ENCODE measurements at places on chromosomes 4 and X.

GRCh38 chr4:142402900-142403299 is 443.2 kb downstream of the INPP4B start:
- no peak for DNase-seq

GRCh38 chr4:186762865-186763264 is 39.2 kb upstream of the FAT1 start:
- no peak for DNase-seq

- DNase-seq: no peak
These were observed 58.1 kb downstream of the FAM114A1 start for GRCh38 chr4:38925492-38926413.

DNA sequence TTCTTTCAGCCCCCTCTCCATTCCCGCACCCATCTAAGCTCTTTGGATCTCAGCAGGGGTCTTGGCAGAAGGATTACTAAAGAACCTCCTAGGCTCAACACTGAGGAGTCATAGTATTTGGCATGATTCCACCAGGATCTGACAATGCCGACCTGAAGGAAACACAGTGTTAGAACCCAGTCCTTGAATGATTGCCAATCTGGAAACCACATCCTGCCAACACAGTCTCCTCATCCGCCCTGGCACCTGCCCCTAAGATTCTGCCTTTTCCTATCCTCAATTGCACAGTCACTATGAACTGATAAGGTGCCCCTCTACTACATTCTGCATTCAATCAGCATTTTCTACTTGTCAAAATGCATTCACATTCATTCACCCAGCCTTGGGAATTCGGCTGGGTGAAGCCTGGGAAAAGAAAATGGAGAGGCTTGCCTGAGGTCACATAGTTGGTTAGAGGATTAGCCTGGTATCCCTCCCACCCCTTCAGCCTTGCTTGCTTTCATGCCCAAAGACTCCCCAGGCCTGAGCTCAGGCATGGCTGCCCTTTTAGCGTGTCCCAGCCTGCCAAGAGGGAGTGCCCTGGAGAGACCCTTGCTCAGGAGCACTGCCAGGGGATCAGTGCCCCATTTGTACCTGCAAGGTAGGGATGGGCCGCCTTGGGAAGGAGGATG is 2.2 kb upstream of the CLDN2 start:
- no peak for DNase-seq

DNA sequence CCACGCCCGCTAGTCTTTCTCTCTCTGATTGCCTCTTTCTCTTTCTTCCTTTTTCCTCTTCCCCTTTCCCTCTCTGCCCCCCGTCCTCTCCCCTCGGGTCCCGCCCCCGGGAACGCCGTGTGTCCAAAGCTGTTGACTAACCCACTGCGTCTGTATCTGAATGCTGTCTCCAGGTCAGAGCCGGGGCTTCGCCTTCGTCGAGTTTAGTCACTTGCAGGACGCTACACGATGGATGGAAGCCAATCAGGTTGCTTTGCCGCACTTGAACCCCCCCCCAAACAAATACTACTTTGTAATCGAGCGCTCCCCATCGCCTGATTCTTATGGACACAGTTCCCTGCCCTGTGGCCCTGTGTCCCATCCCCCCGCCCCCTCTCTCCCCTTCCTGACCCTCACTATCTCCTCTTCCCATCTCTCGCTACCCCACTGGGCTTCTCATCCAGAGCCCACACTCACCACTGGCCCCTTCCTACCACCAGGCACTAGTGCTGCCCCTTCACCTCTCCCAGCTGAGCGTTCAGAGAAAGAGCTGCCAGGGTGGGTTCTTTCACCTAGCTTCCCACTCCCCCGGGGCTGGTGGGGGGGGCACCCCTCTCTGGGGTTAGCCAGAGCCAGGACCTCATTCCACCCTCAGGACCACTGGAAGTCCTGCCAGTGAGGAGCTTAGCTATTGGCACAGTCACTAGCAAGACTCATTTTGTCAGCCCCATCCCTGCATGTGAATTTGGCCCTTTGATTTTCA is 18.6 kb upstream of the UBA1 start:
- no peak for DNase-seq

- no peak for DNase-seq
These were observed 205.4 kb upstream of the RPS6KA3 start for GRCh38 chrX:20472148-20472547.

- no peak for DNase-seq
These were observed 104.6 kb downstream of the PHEX start for GRCh38 chrX:22136711-22137110.

DNA sequence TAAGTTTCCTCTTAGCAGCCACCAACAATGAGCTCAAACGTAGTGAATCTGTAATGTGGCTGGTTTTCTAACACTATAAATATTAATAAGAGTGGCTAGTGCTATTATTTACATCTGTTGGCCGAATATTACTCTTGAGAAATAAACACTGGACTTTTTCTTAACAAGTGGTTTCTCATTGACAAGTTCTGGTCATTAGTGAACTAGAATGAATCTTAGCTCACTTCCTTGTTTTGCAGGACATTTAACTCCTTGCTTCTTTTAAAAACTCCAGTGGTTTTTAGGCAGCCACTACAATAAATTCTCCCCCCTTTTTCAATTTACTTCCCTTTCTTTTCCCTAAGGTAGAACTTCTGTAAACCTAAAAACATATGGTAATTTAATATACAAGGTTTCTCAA is 177.2 kb downstream of the ARAP2 start:
- DNase-seq: no peak

GRCh38 chrX:124605511-124605910 is 259.1 kb downstream of the SH2D1A start:
- no peak for DNase-seq

Measured in NCI-H1694 (cell line).